GM12864 (cell line): ENCODE measurements at places on chromosomes 2 and 18.
A peak's percentile ranks its signal among the peaks of the same experiment; 100 is the strongest.

GRCh38 chr2:21607572-21607971 is 483.8 kb downstream of the TDRD15 start:
- no peak for DNase-seq

DNA sequence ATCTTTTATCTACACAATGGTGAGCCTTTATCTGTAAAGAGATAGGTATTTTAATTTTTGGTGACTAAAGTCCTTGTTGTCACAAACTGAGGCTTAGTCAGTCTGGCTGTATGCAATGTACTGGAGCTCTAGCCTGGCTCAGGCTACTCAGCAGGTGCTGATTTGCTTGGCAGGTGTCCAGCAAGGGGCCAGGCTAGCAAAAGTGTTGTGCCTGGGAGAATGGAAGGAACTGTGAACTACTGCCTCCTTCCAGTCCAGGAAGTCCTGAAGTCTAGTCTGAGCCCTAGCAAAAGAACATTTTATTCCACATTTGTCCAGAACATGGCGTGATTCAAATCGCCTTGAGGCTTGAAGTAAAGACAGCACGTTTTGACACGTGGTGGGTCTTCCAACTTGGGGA is 260.5 kb downstream of the CCDC85A start:
- no peak for DNase-seq

- no peak for DNase-seq
Measured at GRCh38 chr18:79634593-79635426, 44.8 kb upstream of the CTDP1 start.

GRCh38 chr2:39981883-39982311 is 202.8 kb upstream of the THUMPD2 start:
- no peak for DNase-seq

DNA sequence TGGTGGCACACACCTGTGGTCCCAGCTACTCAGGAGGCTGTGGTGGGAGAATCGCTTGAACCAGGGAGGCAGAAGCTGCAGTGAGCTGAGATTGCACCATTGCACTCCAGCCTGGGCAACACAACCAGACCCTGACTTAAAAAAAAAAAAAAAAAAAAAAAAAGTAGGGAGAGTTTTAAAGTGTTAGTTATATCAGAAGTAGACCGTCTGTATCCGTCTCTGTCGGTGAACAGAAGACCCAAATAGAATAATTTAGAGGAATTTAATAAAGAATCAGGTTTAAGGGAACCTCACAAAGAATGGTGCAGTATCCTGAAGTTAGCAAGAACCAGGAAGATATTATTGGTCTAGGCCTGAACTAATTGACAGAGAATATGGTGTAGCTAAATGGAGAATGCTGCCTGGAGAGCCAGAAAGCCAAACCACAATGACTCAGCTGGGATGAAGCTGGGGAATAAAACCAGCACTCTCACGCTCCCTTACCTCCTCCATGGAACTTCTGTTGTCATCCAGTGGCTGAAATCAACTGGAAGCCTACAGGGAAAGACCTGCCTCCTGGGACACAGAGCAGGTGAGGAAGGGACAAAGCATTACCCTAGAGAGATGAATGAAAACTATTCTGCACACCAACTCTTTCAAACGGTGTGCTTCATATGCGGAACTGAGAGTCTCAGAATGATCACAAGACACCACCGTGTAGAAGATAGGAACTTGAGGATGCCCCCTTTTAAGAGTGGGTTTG is 39.1 kb upstream of the PLEKHM3 start:
- peak; percentile 40 for DNase-seq

DNA sequence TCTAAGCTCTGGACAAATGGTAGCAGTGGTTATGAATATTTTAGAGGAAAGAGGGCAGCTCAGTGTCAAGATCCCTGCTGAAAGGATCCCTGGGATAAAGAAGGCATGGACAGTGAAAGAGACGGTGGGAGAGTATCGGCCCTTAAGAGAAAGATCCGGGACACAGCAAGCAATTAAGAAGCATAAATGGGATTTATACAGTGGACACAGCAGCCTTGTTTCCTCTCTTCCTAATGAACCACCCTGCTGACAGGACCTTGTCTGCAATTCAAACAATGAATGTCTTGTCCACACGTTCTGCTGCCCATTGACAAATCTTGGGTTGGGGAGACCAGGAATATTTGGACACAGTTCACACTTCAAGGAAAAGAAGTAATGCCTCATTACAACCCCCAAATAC is 16.5 kb downstream of the CPLX4 start:
- no peak for DNase-seq

- no peak for DNase-seq
Measured at GRCh38 chr2:193276069-193276468, 1081.3 kb upstream of the TMEFF2 start.

GRCh38 chr18:47737198-47737830 is 193.1 kb downstream of the SMAD2 start:
- DNase-seq, result no peak
